ENCODE measurements at places on chromosomes 12 and 14.
A peak's percentile ranks its signal among the peaks of the same experiment; 100 is the strongest.

- DNase-seq = no peak
Observed at GRCh38 chr12:77294016-77294415, 228.6 kb upstream of the E2F7 start.

DNA sequence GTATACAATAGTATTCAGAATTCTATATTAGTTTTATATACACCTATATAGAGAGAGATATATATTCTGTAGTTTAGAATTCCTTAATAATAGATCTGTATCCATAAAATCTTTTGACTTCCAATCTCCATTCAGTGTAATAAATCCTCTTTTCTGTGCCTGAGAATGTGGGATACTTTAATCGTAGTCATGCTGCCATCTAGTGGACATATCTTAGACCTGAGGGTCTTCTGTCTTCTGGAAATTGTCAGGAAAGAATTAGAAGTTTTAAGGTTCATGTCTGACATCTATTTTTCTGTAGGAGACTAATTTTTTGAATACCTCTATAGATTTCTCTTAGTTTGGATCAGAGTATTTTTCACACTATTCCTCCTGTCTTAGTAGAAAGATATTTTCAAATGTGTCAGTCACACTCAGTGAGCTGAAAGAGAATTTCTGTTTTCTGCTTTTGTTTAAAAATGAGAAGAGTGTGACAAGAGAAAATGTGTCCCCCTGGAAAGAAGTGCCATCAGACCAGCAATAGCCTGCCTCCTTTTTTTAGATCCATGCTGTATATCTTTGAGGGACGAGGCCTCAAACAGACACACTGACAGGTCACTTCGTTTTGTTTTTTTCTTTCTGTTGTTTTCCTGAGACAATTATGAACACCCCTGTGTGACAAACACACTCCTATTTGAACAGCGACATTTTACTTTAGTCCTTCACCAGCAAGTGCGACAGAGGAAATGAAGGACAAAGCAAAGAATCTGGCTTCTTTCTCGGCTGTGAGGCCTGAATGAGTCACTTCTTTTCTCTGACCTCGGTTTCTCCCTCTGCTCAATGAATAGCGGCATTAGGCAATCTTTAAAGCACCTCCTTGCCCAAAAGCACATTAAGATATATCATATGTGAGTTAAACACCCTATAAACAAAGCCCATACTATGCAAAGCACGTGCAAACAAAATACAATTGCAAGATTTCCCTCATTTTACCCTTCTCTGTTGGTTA, 96.3 kb downstream of the GALC start:
- DNase-seq = no peak

DNA sequence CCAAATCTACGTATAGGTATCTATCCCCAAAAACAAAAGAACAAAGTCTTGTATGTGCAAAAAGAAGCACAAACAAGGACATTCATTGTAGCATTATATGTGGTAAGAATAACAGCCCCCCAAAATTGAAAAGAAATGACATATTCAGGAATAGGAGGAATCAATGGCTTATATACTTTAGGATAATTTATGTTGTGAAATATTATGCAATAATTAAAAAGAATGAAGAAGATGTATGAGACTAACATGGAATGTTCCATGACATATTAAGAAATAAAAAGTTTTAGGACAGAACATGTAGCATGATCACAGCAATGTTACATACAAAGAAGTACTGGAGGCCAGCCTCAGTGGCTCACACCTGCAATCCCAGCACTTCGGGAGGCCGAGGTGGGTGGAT, 9.1 kb downstream of the SMCO2 start:
- no peak for DNase-seq

DNA sequence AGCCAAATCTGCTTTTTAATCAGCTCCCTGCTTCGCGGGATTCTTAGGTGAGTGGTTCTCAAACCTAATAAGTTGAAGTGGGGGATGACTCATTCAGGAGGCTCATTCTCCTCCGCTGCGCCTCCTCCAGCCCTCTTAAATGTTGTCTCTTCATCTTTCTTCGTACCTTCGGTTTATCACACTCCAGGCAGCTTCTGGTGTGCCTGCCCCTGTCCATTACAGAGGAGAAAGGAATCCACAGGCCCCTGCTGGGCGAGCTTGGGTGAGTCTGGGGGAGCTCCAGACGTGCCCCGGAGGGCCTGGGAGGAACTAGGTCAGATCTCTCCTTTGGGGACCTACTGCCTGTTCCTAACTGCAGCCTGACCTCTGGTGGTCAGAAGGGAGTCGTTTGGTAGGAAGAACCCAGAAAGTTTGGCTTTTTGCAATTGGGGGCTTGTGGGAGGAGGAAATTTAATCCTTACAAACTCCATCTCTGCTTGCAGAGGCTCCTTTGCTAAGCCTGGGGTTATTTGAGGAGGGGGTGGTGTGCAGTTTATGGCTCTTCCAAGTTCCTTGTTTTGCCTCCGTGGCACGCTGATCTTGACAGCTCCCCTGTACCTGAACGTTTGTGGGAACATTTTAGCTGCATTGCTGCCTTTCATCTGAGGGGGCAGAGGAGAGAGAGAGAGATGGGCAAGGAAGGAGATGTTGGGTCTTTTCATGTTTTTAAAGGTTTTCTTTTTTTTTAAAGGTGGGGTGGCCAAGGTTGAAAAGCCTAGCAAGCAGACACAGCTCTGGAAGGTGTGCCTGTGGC, 84.1 kb upstream of the GNG2 start:
- peak; percentile 77 for DNase-seq

- no peak for DNase-seq
Observed at GRCh38 chr12:93870020-93870795, 193.0 kb downstream of the CRADD start.

- DNase-seq = no peak
Observed at GRCh38 chr14:61077437-61077836, 96.4 kb downstream of the SLC38A6 start.

DNA sequence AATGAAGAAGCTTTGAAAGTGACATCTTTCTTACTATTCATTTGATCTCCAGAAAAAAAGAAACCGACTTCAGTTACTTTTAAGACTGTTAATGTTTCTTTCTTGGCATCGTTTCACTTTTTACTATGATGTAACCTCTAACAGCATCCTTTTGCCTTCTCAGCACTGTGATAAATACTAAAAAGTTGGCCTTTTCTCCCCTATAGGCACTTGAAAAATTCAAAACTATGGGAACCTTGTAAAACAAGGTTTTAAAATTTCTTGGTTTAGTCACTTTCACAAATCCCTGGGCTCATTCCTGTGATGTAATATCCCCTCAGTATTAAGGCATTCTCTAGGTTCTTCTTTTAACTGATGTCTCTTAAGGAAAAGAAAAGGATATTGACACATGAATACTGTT, 281.8 kb downstream of the EGLN3 start:
- DNase-seq = no peak

DNA sequence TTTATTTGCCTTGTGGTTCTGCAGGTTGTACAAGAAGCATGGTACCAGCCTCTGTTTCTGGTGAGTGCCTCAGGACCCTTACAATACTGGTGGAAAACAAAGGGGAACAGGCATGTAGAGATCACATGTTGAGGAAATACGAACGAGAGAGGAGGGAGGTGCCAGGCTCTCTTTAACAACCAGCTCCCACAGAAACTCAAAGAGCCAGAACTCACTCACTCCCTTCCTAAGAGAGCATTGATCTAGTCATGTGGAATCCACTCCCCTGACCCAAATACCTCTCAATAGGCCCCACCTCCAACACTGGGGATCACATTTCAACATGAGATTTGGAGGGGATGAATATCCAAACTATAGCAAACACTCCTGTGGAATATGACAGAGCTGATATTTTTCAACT, 938.0 kb downstream of the GALC start:
- no peak for DNase-seq

DNA sequence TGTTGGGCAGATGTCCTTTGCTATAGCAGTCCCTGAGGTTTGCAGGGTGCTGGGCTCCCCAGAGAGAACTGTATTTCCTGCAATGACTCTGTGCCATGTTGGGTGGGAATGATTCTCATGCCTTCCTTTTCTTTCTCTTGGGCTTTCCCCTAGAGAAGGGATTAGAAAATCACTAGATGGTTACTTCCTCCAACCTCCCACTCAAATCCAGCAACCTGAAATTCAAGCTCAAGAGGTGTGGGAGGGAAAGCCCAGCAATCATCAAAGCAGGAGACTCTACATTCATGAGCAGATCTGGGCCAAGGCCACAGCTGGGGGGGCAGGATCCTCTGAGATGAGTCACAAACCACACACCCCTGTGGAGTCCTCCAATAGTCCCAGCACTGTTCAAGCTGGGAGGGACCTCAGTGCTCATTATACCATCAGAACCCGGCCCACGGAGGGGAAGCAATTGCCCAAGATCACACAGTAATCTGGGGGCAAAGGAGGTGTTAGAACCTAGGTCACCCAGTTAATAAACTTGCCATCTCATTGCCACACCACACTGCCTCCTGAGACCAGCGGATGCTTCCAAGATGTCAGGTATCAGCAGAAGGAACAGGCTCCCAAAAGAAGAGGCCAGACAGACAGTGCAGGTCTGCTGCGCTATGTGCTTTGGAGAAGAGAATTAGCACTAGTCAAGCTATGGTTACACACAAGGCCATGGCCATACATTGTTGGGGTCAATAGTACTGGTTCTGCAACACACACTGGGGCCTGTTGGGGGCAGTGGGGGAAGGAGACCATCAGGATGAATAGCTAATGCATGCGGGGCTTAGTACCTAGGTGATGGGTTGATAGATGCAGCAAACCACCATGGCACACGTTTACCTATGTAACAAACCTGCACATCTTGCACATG, 65.7 kb downstream of the TTC9 start:
- DNase-seq = peak; percentile 59

GRCh38 chr14:78959674-78960264, 789.6 kb downstream of the NRXN3 start:
- peak; percentile 54 for DNase-seq

DNA sequence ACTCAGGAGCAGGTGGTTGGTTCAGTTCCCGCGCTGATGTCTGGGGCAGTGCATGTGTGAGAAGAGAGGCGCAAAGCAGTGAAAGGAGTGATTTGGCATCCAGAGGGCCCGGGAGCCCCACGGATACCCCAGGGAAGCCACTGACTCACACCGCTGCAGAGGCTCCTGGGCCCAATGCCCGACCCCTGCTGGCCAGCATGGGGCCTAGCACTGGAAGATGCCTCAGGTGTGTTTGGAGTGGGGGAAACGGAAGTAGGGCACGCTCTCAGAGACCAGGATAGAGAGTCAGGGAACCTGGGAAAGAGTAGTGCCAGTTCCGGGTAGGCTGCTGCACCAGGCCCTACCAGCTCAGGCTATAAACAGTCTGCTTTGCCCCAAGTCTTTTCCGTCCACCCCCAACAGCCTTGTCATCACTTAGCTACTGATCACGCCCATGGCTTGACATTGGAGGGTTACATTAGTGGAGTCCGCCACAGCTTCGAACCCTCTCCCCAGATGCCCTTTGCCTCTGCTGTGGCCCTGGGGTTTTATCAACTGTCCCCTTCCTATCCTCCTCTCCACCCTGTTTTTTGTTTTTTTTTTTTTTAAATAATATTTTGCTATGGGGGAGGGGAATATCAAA, 9.5 kb upstream of the CSAD start:
- peak; percentile 68 for DNase-seq

DNA sequence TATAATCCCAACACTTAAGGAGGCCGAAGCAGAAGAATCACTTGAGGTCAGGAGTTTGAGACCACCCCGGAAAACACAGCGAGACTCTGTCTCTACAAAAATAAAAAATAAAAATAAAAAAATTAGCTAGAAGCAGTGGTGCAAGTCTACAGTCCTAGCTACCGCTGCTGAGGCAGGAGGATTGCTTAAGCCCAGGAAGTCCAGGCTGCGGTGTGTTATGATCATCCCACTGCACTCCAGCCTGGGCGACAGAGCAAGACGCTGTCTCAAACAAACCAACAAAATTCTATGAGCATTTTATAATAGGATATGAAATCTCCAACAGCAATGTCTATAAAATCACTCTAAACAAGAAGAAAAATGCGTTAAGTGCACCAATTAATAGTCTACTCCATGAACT, 75.3 kb downstream of the PPP1R12A start:
- no peak for DNase-seq

DNA sequence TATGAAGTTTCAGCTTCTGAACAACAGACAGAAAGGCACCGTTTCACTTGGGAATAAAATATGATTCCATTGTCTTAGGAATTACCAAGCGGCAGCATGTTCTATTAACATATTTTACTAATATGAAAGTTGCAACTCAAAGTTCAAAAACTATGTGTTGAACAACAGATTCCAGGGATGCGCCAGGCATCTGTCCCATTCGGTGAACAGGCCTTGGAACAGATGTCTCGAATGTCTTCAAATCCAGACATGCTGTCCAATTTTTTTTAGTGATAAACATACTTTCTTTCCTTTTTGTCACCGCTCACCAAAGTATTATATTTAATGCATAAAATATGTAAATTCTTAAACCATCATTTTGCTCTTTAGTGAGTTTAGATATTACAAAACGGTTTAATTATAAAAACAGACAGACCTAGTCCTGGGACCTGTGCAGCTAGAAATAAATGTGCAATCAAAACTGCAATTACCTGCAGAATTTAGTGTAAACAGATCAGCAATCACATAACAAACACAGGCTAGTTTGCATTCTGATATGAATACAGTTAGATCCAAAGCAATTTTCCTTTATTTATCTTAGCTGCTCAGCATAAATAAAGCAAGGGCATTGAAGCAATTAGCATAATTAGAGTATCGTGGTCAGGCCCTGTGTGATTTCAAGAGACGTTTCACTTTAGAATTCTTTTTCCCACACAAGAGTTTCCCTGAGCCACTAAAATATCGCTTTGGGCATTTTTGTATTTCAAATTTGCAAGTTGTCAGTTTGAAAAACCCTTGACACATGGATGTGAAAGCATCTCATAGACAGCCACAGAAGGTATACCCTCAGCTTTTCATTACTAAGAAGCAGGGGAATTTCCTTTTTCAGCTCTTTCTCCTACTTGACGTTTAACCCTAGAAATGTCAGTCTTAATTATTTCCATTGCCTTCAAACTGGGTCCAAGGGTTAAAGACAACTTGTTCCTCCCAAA, 420.8 kb downstream of the EGLN3 start:
- no peak for DNase-seq

GRCh38 chr12:107779077-107779831, 4.8 kb downstream of the ASCL4 start:
- DNase-seq = peak; percentile 63

- DNase-seq = no peak
Observed at GRCh38 chr14:105941226-105942166, 415.1 kb downstream of the TMEM121 start.

DNA sequence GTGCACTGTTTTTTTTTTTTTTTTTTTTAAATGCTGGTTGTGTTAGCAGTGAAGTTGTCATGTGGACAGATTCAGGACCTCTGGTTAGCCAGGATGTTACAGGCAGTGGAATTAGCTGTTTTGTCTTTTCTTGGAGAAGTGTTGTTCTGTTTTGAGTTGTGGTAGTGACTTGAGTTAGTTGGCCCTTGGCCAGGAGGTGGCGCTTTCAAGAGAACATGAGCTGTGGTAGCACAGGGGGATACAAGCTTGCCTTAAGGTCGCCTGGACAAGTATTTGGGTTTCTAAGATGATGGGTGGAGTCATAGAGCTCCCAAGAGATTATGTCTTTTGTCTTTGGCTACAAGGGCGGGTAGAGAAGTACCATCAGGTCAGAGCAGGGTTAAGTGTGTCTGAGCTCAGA, 33.3 kb upstream of the CCDC198 start:
- no peak for DNase-seq

GRCh38 chr12:118821386-118821925, 159.9 kb upstream of the SRRM4 start:
- no peak for DNase-seq

- no peak for DNase-seq
Observed at GRCh38 chr14:60652674-60653651, 3.7 kb upstream of the SIX1 start.
